Right renal pelvis (tissue), 4 donors: ENCODE measurements at places on chromosomes 12 and 14. TPM values are rescaled to one million over a fixed set of nuclear protein-coding genes. Genes with fewer than 3 reads are reported as not detected.
A peak's percentile ranks its signal among the peaks of the same experiment; 100 is the strongest.

DNA sequence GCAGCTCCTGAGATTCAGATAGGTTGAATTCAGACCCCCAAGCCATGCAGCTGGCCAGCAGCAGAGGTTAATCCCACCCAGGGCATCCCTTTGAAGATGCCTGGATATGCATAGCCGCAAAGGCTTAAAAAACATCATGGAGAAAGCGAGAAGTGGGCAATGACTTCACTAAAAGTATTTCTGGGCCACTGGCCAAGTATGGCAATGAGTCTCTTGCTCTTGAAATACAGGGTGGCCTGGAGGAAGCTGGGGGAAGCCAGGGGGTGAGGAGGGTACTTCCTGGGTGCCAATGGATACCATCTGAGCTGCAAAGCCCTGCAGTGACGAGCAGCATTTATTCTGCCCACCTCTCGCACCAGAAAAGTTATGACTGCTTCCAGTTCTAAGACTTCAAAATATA lies 539.3 kb upstream of the TBX3 start:
- no peak for DNase-seq

- DNase-seq: no peak
Measured at GRCh38 chr12:121223292-121224285, 13.7 kb downstream of the P2RX4 start.

- no peak for DNase-seq
Measured at GRCh38 chr14:59320763-59321625, 132.5 kb downstream of the DAAM1 start.

The LUM gene
- 60.2 TPM for polyA plus RNA-seq

- no peak for DNase-seq
Measured at GRCh38 chr12:106643000-106643399, 60.2 kb downstream of the RFX4 start.

The NFYB gene
- polyA plus RNA-seq: 90.1 TPM

The CLEC4D gene
- 0.29 TPM for polyA plus RNA-seq

The ACVRL1 gene
- 34.3 TPM for polyA plus RNA-seq

- no peak for DNase-seq
Measured at GRCh38 chr14:77311217-77311616, 9.5 kb downstream of the POMT2 start.

GRCh38 chr14:68548194-68549076 lies 244.4 kb downstream of the ZFP36L1 start:
- peak; percentile 96 for DNase-seq

DNA sequence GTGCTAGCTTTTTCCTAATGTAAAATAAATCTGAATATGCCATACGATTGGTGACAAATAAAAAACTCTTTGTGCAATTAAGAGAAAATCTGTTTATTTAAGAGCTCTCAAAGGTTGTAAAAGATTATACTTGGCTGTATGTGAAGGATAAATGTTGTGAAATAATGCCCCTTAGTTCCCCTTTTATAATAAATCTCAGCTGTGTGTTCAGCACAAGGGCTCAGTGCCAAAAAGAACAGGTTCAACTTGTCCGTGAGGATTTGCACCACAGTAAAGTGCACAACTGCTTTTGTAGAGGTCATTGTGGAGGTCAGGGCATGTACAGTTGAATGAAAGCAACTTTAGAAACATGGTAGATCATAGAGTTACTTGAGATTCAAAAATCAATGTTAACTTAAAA lies 118.6 kb downstream of the TRMT5 start:
- peak; percentile 23 for DNase-seq

- DNase-seq: no peak
Measured at GRCh38 chr12:50110127-50110761, 1.8 kb upstream of the COX14 start.

DNA sequence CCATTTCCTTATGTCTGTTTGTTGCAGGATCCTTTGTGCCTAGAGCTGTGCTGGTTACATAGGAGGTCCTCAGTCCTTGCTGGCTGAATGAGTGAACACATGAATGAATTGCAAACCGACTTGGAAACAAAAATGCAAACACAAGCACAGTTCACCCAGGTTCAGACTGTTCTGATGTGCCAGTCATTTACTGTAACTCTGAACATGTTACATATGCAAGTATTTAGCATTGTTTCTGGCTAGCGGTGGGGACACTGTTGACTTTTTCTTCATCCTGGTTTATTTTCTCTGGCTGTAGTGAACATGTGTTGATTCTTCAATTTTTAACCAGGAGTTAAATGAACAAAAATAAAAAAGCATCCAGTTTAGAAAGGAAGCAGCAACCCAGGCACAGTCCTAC lies 33.4 kb downstream of the TSPAN9 start:
- DNase-seq: no peak

- DNase-seq: no peak
Measured at GRCh38 chr12:62928632-62929031, 6.3 kb downstream of the PPM1H start.

The RNASE3 gene
- 0.64 TPM for polyA plus RNA-seq

The PRPH gene
- not detected for polyA plus RNA-seq

The ACSM4 gene
- polyA plus RNA-seq: not detected

GRCh38 chr14:59161561-59162175 lies 26.8 kb upstream of the DAAM1 start:
- DNase-seq: peak; percentile 54

GRCh38 chr12:130583800-130584199 lies 132.3 kb downstream of the RIMBP2 start:
- DNase-seq: no peak

The RHOJ gene
- 20.3 TPM for polyA plus RNA-seq

- no peak for DNase-seq
Measured at GRCh38 chr12:48078901-48079300, 27.0 kb downstream of the SENP1 start.

DNA sequence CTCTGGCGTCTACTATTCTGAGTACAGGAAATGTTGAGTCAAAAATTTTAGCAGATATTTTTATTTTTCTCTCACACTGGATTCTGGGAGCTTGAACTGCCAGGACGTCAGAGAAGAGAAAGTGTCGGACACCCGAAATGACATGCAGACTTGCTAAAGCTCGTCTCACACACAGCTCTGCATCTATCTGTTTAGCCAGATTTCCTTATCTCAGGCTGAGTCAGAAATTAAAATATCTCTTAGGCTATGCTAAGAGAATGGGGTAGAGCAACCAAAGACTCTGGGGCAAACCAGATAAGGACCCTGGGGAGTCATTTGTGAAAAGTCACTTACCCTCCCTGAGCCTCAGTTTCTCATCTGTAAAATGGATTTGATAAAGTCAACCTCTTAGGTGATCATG lies 1124.1 kb downstream of the VRK1 start:
- no peak for DNase-seq

GRCh38 chr12:66724616-66725015 lies 45.7 kb upstream of the GRIP1 start:
- no peak for DNase-seq

- DNase-seq: no peak
Measured at GRCh38 chr14:100471441-100472093, 115.7 kb downstream of the BEGAIN start.

The GUCY2C gene
- 0.89 TPM for polyA plus RNA-seq

GRCh38 chr14:79483477-79484388 lies 727.6 kb downstream of the DIO2 start:
- no peak for DNase-seq

GRCh38 chr14:75126679-75127473 lies at the start of gene NEK9:
TSS of gene NEK9 (minus strand) at chr14:75127048. CDS start at chr14:75126921, 127 bp downstream.
- peak; percentile 82 for DNase-seq

GRCh38 chr14:50669441-50669986 lies 1.4 kb upstream of the SAV1 start:
- DNase-seq: no peak

GRCh38 chr12:21129351-21129750 lies 1.6 kb upstream of the SLCO1B1 start:
- DNase-seq: no peak
